NCI-H1417 treated with DMSO at 0.1 percent for 48 hours (cell line): ENCODE measurements at places on chromosomes 3 and 15.

GRCh38 chr3:186099178-186099577, 9.7 kb downstream of the ETV5 start:
- DNase-seq, result no peak

- DNase-seq, result no peak
Measured at GRCh38 chr15:98923171-98923570, 84.4 kb downstream of the PGPEP1L start.

GRCh38 chr3:52886049-52886730, 11.2 kb downstream of the STIMATE start:
- no peak for DNase-seq

DNA sequence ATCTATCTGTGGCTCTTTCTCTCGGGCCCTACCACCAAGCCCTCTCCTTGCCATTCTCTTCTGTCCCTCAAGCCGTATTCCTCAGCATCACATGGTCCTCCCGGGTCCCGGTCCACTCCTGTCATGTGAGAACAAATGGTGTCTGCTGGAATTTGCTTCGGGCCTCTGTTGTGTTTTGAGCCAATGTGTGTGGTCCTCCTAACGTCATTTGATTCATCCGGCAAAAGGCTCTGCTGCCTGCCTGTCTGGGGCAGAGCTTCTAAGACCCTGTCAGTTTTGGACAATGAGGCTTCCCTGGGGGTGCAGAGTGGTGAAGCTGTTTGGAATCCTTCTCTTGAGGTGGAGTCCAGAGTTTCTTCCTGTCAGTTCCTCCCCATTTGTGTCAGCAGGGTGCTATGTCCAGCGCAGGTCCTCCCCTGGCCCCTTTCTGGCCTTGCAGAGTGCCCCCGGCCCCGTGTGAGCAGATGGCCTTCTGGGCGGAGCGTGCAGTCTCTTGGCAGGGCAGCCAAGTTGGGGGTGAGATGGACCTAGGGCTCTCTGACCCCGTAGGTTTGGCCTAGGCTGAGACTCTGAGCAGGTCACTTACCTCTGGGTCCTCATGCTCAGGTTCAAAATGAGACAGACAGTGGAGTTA, 93.6 kb downstream of the APBA2 start:
- no peak for DNase-seq

DNA sequence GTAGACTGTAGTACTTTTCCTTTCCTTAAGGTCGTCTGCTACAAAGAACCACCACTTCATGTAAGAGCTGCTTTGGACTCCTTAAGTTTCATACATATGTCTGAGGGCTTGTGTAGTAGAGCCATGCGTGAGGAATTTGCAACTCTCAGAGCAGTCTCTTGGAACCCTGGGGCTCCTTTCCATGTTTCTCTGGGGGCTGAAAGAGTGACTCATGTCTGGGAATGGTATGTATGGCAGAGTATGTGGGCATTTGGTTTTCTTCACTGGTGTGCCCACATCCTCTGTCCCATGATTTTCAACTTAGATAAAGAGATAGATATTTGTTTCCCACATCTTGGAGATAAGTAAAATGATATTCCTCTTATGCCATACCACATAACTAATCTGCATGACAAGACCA, 20.6 kb upstream of the RBM5 start:
- no peak for DNase-seq

DNA sequence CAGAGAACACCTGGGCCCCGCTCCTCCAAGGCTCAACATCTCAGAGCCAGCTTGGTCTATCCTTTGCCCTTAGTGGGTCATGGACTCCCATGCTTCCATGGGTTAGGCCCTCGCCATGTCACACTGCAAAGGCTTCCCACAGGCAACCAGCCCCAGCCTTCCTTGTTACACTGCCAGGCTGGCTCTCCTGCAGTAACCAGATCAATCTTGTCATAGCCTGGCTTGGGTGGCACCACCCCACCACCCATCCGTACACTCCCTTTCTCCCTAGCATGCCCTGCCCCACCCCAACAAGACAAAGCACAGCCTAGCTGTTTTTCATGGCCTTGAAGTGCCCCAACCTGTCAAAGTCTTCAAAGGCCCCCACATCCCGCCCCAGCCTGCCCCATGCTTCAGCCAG, 30.5 kb downstream of the CA12 start:
- DNase-seq, result no peak

DNA sequence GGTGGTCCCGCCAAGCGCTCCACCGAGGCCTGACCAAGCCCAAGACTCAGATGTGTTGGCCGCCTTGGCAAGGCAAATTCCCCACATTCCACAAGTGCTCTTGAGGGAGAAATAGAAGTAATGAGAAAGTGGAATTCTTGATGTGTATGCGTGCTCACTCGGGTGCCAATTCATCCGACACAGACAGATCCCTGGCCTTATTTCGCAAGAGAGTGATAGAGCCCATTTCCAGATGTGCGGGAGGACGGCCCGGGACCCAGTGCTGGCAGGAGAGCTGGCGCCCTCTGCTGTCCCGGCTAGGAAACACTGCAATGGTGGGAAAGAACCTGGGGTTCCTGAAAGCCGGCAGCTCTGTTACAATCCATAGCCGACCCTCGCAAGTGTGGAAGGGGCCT, 76.0 kb downstream of the HMG20A start:
- no peak for DNase-seq

DNA sequence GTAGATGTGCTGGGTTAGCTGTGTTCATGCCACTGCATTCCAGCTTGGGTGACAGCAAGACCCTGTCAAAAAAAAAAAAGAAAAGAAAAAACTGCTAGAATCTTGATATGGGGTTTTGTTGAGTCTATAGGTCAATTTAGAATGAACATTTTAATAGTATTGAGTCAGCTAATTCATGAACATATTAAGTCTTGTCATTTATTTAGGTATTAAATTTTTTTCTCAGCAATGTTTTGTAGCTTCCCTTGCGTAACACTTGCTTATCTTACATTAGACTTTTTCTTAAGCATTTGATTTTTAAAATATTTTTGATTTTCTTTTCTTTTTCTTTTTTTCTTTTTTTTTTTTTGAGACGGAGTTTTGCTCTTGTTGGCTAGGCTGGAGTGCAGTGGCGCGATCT, 60.7 kb upstream of the GOLGA6B start:
- no peak for DNase-seq

DNA sequence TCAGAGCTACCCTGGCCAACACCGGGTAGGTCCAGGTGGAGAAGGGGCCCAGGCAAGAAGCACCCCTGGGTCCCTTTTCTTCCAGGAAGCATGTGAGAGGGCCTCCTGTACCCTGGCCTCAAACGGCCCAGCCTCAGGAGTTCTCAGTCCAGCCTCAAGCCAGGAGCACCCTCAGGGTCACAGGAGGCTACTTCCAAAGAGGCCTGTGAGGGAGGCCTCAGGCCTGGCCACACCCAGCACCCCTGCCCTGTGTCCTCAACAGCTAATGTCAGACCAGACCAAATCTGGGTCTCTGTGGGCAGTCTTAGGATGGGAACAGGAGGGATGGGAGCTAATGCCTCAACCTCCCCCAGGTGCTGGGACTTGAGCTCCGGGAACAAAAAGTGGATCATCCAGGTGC, 23.5 kb downstream of the PTH1R start:
- DNase-seq, result no peak

GRCh38 chr15:33975022-33975565, 6.8 kb downstream of the CHRM5 start:
- no peak for DNase-seq

- DNase-seq, result no peak
Measured at GRCh38 chr3:66717806-66718205, 217.0 kb upstream of the LRIG1 start.

DNA sequence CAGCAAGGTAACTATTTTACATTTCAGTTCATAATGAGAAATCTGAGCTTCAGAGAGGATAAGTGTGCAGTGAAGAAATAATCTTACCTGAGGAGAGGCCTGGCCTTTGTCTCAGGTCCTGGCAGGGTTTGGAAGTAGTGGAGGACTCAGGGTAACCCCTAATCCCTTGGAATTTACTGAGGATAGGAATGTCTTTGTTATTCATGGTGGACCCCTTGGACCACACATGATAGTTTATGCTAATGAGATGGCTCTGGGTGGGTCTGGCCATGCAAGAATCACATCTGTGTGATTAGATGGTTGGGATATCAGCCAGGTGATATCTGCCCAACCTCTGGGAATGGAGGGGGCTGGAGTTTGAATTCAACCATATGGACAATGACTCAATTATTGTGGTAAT, 65.0 kb upstream of the DAZL start:
- DNase-seq, result no peak

- no peak for DNase-seq
Measured at GRCh38 chr3:128380295-128380694, 86.4 kb downstream of the DNAJB8 start.

DNA sequence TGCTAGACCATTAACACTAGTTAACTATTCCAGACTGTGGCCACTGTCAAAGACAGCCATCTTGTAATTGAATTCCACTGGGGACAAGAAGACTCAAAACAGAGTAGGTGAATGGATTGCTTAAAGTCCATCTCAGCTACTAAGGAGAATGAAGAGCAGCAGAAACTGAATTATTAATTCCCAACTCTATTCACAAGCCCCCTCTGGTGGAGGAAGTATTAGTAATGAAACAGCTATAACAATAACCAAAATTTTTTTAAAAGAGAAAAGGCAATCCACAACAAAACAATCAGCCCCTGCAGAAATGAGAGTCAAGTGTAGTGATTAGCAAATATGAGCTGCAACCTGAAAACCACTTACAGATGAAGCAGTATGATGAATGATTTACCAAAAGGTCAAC, 302.8 kb downstream of the FHIT start:
- DNase-seq, result peak; percentile 15

DNA sequence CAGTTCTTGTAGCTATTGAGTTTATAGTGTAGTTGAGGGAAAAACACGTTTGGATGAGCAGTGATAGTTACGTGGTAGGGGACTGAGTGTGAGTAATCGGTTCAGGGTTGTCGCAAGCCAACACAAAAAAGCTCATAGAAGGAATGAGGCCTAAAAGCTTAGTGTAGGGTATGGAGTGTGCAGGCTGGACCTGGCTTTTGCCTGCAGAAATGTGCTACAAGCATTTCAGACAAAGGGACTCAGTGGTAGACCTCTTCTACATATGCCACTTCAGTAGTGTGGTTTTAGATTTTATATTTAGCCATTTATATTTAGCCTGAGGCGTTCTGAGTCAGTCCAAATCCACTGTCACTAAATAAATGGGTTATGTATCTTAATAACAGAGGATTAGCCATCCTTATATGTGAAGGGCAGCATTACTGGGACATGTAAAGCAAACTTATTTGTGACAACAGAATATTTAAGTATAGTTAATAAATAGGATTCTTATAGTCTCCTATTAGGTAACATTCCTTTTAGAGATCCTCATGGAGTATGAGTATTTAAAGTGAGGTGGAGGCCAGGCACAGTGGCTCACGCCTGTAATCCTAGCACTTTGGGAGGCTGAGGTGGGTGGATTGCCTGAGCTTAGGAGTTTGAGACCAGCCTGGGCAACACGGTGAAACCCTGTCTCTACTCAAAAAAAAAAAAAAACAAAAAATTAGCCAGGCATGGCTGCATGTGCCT, 21.8 kb downstream of the ATP2C1 start:
- DNase-seq, result no peak

GRCh38 chr3:168312984-168313383, 217.3 kb upstream of the GOLIM4 start:
- DNase-seq, result no peak

DNA sequence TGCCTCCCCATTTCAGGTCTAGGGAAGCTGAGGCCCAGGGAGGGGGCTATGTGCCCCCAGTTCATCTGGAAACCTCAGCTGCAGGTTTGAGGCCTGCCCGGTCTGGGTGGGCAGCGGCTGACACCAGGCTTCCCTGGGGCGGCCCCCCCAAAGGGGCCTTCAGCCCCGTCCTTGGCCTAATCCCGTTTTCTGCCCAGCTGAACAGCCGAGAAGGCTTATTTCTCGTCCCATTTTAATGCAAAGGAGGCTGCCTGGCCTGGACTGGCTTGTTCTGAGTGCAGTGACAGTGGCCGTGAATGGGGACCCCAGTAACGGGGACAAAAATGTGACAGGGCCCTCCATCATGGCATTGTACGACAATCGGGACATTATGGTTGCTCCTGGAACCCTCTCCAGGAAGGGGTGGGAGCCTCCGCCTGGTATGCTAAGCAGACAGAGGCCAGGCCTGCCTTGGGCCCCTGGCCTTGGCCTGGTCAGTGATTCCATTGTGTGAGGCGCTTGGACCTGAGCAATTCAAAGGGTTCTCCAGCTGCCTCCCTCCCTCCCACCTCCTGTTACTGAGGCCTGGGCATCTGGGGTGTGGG, 93.9 kb downstream of the WNT7A start:
- no peak for DNase-seq

DNA sequence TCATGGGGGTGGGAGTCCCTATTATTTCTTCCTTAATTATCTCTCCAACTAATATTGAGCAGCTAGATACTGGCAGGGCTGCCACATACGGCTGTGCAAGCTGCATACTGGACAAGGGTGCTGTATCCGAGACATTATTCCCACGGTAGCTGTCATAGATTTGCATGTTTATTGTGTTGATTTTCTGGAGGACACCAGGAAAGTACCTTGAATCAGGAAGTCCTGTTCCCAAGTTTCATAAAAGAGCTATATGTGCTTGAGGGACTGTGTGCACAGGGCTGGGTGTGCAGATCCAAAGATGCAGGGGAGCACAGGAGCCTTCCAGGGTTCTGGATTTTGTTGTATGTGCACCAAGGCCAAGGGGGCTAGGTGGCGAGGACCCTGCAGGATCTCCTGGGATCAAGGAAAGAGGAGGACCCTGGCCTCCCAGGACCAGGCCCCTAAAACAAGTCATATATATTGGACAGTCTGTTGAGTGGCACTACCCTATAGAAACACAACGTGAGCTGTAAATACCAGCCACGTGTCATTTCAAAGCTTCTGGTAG, 119.2 kb upstream of the ALDH1A3 start:
- no peak for DNase-seq

GRCh38 chr15:80591938-80592825, 102.9 kb upstream of the ABHD17C start:
- DNase-seq, result no peak

GRCh38 chr3:38573556-38573955, 75.9 kb downstream of the SCN5A start:
- no peak for DNase-seq

GRCh38 chr3:150607267-150608065, 4.3 kb downstream of the SELENOT start:
- DNase-seq, result no peak

DNA sequence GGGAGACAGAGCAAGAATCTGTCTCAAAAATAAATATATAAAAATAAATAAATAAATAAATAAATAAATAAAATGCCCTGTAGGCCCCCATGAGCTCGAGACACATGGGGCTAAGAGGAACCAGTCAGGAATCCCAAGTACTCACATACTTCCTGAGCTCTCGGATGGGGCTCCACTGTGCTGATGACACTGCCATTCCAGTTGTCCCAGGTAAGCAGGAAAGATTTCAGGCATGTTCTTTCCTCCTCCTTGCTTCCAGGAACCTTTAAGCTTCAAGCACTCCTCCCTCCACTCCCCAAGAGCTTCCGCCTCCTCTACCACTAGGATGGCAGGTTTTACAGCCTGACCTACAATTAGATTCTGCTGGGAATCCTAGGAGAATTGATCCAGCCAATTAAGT, 113.4 kb downstream of the SLC49A4 start:
- DNase-seq, result no peak

- no peak for DNase-seq
Measured at GRCh38 chr3:56115698-56116097, 352.6 kb downstream of the ERC2 start.

- DNase-seq, result no peak
Measured at GRCh38 chr3:65922441-65922840, 116.3 kb downstream of the MAGI1 start.

GRCh38 chr3:3178498-3179328, 778 bp downstream of the CRBN start:
- DNase-seq, result no peak

- no peak for DNase-seq
Measured at GRCh38 chr3:116020495-116020894, 397.2 kb downstream of the GAP43 start.
